MCF 10A (cell line): ENCODE measurements at places on chromosomes 2 and 18. TPM values are rescaled to one million over a fixed set of nuclear protein-coding genes. Genes with fewer than 3 reads are reported as not detected.

The DCDC2C gene
- total RNA-seq, result not detected in 2 replicates

The OXER1 gene
- total RNA-seq, result not detected in 2 replicates

The TNS1 gene
- total RNA-seq, result 2.9 and 3.3 TPM in 2 replicates

The CFAP221 gene
- not detected in 2 replicates for total RNA-seq

The MTIF2 gene
- total RNA-seq, result 58.3 and 60.7 TPM in 2 replicates

The TSPYL6 gene
- not detected in 2 replicates for total RNA-seq

The DYSF gene
- total RNA-seq, result 2.0 and 2.1 TPM in 2 replicates

GRCh38 chr2:96485350-96485749, 19.8 kb downstream of the NEURL3 start:
- DNase-seq, result no peak

DNA sequence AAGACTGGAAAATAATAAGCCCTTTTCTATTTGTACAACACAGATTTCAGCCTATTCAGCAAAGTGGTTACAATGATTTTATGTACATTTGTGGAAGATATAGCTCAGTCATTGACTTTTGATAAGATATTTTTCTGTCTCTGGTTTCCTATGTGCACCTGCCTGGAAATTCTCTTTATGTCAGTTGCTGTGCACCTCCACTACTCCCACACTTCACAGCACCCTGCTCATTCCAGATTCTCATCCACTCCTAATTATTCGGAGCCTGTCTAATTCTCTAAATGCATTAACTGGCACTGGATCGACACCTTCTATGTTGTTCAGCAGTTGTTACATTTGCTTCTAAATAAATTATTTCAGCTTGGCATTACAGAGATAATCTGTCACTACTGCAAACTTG, 275.1 kb upstream of the RND3 start:
- DNase-seq, result no peak

DNA sequence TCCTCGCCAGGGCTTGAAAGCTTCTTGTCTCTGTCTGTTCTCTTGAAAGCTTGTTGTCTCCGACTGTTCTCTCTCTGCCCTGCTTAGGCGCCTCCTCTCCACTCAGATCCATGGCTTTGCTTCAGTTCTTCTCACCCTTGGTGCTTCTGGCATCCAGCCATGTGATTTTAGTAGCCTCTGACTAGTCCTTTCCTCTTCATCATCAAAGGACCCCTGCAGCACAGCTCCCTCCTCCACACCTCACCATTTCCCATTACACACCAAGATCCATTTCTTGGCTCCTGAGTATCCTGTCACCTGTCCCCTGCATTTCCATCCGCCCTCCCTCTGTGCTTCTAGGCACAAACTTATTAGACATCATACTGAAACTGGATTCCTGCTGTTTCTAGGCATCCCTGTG, 59.4 kb downstream of the ZNF236 start:
- DNase-seq, result no peak

- DNase-seq, result no peak
These were observed 157.0 kb downstream of the NYAP2 start for GRCh38 chr2:225556461-225556860.

DNA sequence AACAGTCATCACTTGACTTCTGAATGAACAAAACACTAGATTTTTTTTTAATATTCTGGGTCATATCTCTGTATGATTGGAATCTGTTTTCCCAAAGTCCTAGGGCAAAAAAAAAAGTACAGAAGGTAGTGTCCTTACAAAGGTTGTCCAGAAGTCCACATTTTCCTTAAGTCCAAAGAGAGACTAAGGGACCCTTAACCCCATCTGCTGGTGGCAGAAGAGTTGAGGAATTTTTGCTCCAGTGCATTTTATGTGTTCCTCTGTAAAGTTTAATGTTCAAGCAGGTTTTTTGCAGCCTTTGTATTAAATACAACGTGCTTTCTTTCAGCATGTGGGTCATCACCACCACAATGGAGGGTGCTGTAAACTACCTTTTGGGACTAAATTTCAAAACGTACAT, 215.9 kb downstream of the SP3 start:
- peak; percentile 44 for DNase-seq

GRCh38 chr2:160051371-160051800, 11.0 kb downstream of the PLA2R1 start:
- no peak for DNase-seq

- DNase-seq, result no peak
These were observed 645 bp downstream of the MIB1 start for GRCh38 chr18:21741312-21741561.

DNA sequence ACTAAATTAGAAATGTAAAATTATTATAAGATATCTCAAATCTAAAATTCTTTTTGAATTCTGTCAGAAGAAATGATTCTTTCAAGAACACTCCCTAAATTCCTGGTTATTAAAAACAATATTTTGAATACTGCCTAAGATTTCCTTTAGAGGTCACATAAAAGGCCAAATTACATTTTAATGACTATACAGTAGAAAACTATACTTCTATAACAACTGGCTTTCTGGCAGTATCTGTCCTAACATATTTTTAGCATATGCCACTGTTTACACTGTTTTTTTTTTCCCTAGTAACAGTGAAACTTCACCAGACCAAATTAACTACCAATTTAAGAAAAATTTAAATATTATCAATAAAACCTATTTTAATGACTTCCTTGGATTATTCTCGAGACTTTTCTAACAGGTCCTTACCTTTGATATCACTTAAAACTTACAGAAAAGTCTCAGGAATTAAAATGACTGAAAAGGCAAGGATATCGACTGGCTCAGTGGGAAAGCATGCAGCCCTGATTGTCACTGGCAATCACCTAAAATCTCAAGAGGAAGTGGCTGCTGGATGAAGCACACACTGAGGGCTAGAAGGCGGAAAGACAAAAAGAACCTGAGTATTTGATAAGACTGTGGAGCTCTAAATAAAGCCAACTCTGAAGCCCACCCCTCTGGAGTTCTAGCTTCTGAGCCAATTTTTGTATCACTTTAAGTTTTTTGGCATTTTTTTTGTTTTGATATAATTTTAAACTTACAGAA, 59.6 kb downstream of the SPIRE1 start:
- no peak for DNase-seq

GRCh38 chr2:207054521-207054920, 111.2 kb downstream of the KLF7 start:
- DNase-seq, result no peak

- no peak for DNase-seq
These were observed 40.5 kb downstream of the MYO3B start for GRCh38 chr2:170218456-170218855.

DNA sequence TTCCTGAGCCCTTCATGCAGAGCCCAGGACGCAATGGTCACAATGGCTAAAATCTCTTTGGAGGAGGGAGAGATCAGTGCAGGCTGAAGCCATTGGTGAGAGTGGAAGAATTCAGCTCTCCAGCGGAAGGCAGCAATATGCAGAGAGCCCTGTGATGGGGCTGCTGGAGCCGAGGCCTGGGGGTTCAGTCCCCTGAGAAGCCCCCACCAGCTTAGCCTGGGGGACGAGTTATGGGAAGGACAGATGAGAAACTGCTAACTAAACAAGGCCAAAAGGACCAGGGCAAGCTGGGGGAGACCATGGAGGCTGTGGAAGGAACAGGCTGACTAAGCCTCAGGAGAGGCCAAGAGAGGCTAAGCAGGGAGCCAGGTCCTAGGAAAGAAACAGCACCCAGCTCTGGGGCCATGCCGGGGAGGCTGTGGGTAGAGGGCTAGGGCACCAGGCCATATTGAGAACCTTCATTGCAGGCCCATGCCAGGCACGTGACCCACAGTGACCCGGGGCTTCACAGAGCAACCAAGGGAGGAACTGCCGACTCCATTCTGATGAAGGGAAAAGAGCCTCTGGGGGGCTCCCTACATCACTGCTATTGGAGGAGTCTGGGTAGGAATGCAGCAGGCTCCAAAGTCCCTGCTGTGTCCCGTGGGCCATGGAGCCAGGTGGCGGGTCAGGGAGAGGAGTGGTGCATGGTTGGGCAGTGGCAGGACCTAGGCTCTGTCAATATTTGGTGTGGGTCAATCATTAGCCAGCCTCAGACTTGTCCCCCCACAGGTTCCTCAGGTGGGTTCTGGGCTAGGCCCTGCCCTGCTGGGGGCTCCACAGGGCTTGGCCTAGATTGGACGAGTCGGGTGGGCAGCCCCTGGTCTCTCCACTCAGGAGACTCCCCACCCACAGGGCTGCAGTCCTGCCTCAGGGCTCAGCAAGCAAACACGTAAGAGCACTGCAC, 19.8 kb downstream of the PROC start:
- DNase-seq, result no peak

GRCh38 chr18:78861116-78861515, 118.5 kb upstream of the SALL3 start:
- DNase-seq, result no peak

DNA sequence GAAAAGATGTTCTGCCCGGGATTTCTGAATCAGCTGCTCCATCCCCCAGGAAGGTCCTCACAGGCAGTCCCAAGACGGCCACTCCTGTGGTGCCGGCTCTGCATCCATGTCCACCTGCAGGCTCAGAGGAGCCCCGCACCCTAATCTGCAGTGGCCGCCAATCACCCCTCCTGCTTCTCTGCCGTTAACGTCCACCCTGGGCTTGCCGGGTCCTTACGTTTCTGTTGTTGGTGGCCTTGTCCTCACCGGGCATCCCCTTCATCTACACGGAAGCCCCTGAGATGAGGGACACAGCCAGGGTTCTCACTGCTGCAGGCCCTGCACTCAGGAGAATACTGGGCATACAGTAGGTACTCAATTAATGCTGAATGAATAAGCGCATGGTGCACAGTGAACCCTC, 131.5 kb upstream of the SNTG2 start:
- no peak for DNase-seq

- DNase-seq, result no peak
These were observed 25.5 kb downstream of the MRPL35 start for GRCh38 chr2:86224645-86225355.

GRCh38 chr2:70458661-70459060, 95.0 kb downstream of the TGFA start:
- no peak for DNase-seq

DNA sequence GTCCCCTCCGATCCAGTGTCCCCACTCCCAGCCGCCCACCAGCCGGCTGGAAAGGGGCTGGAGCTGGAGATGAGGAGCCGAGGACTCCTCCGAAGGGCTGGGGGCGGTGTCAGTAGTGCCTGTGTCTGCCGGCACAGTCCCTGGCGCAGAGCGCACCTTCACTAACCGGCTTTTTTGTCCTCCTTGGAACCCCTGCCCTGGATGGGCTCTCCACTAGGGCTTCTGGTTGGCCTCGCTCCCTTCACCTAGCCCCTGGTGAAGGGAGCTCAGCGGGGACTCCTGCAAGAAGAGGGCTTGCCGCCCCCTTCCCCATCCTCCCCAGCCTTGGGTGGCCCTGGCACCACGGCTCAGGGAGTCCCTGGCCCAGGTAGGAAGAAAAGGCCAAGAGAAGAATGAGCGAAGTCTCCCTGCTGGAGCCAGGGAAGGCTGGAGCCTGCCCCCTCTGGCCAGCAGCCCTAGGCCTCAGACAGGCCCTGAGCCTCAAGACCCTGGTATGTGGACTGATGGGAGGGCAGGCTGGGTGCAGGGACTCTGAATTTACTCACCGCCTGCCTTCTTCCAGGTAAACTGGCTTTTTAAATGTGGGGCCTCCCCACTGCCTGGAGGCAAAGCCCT, 570 bp upstream of the ECEL1 start:
- DNase-seq, result no peak

GRCh38 chr18:59927246-59927825, 27.5 kb downstream of the PMAIP1 start:
- peak; percentile 76 for DNase-seq

- peak; percentile 28 for DNase-seq
These were observed 144.1 kb upstream of the STK17B start for GRCh38 chr2:196315388-196316049.

GRCh38 chr18:34595690-34596089, 114.4 kb upstream of the DTNA start:
- peak; percentile 18 for DNase-seq
